Posterior vena cava (tissue), 2 donors: ENCODE measurements at places on chromosomes 6 and 20. TPM values are rescaled to one million over a fixed set of nuclear protein-coding genes. Genes with fewer than 3 reads are reported as not detected.

GLP1R gene
- not detected for total RNA-seq

IP6K3 gene
- total RNA-seq: 0.19 TPM

LTB gene
- total RNA-seq: 0.90 TPM

MED20 gene
- 17.8 TPM for total RNA-seq

DNA sequence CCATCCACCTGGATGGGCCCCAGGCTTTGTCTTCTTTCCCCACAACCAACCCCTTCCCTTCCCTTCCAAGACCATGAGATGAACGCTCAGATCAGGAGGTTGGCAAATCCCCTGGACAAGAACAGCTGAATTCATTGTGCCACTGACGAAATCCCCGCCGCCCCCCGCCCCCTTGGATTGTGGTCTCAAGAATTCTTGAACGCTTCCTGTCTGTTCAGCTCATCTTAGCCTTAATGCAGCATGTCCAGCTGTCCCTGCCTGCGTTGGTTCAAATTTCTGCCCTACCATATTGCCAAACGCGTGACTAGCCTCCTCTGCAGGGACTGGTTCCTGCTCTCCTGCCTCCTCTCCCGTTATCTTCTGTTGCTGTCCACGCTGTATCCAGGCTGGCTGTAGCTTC, 133.2 kb downstream of the CDH4 start:
- no peak for DNase-seq

GRCh38 chr20:49446808-49447207, 35.7 kb downstream of the KCNB1 start:
- DNase-seq: peak; percentile 96

DNA sequence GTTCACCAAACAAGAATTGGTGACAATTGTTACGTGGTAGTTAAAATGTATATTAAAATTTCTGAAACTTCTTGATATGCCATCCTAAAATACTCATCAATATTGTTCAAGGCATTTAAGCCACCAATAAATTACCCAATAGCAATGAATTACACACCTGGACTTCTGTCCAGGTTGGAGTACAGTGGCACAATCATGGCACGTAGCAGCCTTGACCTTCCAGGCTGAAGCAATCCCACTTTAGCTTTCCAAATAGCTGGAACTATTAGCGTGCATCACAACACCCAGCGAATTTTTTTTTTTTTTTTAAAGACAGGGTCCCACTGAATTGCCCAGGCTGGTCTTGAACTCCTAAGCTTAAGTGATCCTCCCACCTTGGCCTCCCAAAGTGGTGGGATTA, 17.2 kb downstream of the SRPK1 start:
- DNase-seq: no peak

GRCh38 chr20:62993856-62994494, 12.8 kb downstream of the BHLHE23 start:
- DNase-seq: no peak

- peak; percentile 96 for DNase-seq
Measured at GRCh38 chr6:39296745-39297640, 17.2 kb downstream of the KCNK17 start.

GRCh38 chr6:30802731-30803130, 58.4 kb upstream of the IER3 start:
- no peak for DNase-seq

- no peak for DNase-seq
Measured at GRCh38 chr6:162538643-162539064, 188.9 kb downstream of the PRKN start.

- peak; percentile 94 for DNase-seq
Measured at GRCh38 chr20:45779011-45779915, 12.4 kb downstream of the WFDC3 start.

DNA sequence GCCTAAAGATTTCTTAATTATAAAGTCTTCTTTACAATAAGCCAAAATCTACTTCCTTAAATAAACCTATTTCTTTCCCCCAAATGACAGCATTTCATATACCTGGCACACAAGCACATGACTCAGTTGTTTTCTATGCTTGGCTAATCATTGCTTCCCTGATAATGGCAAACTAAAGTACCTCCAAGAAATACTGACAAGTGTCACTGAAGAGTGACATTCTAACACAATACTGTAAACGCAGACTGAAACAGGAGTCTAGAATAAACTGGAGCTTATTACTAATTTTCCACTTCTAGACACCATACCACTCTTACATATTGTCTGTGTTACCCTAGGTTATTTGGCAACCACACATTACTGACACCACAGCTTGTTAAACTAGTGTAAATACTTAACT, 14.3 kb downstream of the SYNCRIP start:
- no peak for DNase-seq

GRCh38 chr20:57392512-57393271, 1.5 kb downstream of the RBM38 start:
- DNase-seq: peak; percentile 85

DNA sequence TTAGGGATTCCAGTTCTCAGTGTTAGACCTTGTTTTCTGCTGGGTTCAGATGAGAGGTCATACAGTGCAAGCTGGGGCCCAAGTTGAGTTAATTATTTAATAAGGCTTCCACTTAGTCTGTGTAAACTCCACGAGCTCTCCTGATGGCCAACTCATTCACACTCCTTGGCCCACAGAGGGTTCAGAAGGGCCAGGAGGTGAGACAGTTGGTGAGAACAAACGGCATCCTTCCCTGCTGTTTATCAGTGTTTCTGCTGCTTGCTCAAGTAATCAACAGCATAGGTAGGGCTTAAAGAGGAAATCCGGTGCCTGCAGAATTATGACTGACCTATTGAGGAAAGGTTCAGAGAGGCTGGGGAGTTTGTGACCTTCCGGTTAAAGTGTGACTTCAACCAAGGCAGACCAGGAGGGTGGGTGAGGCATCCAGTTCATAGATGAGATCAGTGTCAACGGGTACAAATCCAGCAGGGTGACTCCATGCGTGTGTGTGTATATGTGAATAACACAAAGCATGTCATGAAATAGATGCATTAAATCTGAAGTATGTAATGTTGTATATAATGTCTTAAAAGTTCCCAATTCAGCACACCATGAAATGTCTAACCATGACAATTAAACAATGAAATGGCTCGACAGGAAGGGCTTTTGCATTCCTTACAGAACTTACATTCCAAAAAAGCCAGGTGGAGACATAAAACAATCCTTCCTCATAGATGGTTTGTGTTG, 37.4 kb upstream of the BCAS1 start:
- no peak for DNase-seq

GRCh38 chr6:148044261-148044751, 298.3 kb upstream of the SASH1 start:
- DNase-seq: no peak

DNA sequence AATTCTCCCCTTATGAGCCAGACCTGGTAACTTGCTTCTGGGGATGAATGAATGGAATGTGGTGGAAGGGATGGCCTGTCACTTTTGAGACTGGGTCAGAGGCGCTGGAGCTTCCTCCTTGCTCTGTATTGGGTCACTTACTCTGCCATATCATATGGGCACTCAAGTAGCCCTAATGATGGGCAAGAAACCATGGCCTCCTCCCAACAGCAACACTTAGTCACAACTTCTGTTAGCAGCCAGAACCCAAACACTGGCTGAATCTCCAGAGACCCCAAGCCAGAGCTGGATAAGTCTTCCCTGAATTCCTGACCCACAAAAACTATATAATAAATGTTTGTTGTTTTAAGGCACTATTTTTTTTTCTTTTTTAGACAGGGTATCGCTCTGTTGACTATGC, 5.5 kb downstream of the E2F1 start:
- DNase-seq: no peak

DNA sequence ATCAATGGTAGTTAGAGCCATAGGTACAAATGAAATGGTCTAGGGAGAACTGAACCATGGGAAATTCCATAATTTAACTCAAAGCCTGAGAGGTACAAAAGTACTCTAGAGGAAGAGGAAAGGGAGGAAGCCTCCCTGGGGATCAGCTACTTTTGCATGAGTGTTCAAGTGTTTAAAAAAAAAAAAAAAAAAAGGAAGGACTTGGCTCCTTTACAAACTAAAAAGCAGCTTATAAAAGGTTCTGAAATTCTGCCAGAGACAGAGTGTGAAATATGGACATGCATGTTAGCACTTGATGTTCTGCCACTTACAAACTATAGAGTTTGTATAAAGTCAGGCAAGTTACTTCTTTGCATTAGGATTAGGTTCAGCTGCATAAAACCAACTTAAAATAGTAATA, 290.0 kb downstream of the TBC1D7 start:
- DNase-seq: no peak

- DNase-seq: no peak
Measured at GRCh38 chr6:39653612-39654011, 71.6 kb downstream of the KIF6 start.

DNA sequence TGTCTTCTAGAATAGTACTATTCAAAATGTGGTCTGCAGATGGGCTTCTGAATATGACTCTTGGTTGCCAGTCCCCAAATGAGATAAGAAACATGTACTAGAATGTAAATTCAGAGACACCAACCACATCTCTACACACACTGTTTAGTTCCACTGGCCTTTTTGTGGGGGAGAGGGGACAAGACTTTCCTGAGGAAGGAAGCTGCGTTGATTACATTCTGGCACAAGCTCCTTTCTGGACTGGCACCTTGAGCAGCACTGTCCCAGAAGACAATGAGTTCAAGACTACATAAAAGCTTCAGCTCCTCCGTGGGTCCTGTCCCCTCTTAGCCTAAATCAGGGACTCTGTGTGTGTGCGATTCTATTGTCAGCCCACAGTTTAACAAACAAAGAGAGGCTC, 6.9 kb upstream of the IYD start:
- DNase-seq: no peak
